ENCODE measurements at places on chromosomes 7 and 10.
A peak's percentile ranks its signal among the peaks of the same experiment; 100 is the strongest.

GRCh38 chr7:27262121-27262520 is 19.5 kb downstream of the EVX1 start:
- DNase-seq, result no peak

- DNase-seq, result no peak
Measured at GRCh38 chr7:113392841-113393540, 274.6 kb upstream of the SMIM30 start.

- DNase-seq, result no peak
Measured at GRCh38 chr10:122457934-122458333, 3.4 kb upstream of the HTRA1 start.

DNA sequence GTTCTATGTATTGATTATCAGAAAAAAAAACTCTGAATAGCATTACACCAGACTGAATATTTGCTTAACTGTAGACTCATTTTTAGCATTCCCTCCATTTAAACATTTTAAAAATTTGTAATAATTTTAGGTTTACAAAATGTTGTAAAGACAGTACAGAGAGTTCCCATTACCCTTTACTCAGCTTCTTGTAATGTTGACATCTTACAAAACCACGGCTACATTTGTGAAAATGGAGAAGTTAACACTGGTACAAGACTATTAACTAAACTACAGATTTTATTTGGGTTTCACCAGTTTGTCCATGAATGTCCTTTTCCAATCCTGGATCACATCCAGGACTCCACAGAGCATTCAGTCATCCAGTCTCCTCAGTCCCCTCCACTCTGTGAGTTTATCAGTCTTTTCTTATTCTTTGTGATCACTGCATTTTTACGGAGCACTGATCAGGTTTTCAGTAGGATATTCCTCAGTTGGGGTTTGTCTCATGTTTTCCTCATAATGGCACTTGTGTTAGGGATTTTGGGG is 130.0 kb upstream of the EEPD1 start:
- no peak for DNase-seq

- no peak for DNase-seq
Measured at GRCh38 chr7:158157460-158157859, 430.2 kb downstream of the PTPRN2 start.

DNA sequence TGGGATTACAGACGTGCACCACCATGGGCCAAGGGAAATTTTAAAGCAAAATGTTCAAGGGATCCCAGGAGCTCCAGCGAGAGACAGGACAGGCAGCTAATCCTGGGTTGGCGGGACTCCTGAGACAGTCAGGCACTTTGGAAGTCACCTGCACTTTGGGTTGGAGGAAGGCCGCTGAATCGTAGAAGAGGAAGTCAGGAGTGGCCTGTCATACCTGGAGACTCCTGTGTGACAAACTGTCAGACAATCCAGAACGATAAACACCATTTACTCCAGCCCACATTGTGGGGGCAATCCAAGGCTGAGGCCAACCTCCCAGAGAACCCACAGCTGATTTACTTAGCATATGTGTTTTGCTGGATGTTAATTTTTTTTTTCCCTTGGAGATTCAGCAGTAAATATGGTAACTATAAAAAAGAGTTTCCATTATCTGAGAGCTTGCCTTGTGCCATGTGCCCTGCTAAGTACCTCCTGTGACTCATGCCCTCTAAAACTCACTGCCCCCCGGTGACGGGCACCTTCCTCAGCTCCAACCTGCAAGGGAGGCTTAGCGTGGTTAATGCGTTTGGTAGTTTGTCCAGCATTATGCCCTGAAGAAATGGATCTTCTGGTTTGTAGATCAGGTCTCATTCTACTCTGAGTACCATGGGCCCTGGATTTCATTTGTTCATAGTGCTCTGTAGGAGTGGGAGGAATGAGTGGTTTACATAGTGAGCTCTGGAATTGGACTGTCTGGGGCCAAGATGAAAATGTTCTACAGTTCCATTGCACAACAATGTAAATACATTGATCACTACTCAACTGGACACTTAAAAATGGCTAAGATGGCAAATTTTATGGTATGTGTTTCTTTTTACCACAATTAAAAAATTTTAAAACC is 50.9 kb downstream of the ICA1 start:
- DNase-seq, result no peak

GRCh38 chr10:101141616-101142532 is 10.8 kb downstream of the TLX1 start:
- peak; percentile 78 for DNase-seq

GRCh38 chr7:135933509-135934188 is 43.5 kb downstream of the MTPN start:
- DNase-seq, result no peak

DNA sequence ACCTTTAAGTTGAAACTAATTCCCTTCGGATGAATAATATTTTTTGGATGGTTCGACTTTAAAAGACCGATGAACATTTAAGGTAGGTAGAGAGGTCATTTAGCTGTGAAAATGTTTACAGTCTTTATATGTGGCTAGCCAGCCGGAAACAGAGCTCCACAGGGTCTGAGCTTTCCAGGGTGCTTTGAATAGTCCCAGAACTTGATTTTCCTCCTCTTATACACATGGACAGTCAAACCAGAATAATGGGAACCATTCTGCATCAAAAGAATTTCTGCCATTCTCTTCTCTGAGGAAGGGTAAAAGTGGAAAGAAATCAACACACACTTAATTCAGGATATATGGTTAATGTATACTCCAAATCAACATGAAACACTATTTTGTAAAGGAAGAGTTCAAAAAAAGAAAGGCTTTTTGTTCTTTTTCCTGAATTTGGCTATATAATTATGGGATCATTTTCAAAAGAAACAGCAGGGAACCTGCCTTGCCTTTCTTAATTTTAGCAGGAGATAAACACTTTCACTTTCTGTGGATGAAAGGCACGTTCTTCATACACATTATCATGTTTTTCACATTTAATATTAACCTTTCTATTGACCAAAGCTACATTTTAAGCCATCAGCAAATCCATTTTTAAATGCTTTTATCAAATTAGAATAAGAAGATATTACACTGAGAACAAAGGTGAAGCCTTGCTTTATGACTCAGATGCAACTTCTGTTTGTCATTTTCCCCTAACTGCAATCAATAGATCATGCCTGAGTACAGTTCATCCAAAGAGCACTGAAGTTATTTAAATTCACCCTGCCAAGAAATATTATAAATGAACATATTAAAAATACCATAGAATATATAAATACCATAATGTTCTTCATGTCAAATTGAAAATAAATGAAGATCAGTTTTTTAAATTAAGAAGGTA is 307.3 kb downstream of the THSD7A start:
- DNase-seq, result no peak

- no peak for DNase-seq
Measured at GRCh38 chr7:9307131-9307530, 873.7 kb downstream of the NXPH1 start.

DNA sequence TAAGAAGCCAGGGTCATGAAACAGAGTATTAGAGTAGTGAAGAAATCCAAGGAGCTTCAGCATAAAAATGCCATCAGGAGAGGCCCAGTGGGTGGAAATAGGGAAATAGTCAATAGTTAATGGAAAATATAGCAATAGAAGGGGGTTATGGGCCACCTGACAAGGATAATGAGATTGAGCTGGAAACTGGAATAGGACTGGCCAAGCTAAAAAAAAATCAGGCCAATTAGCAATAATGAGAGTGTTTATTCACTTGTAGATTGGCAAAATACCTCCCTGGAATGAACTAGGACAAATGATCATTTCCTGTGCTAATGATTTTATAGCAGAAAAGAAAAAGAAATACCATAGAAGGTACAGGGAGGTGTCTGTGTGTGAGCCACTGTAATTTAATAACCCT is 97.9 kb downstream of the PLCE1 start:
- DNase-seq, result no peak

DNA sequence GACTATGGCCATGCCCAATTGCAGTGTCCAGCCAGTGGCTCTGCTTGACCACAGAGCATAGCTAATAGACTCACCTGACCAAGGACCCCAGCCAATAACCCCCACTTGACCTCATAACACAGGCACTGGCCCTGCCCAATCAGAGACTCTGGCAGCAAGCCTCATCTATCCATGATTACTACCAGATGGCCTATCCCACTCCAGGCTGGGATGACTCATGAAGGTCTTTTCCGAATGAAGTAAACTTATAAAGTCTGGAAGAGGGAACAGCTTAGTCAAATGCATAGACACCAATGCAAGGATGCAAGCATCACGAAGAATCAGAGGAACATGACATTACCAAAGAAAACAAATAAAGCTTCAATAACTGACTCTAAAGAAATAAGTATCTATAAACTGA is 141.4 kb downstream of the TMEM168 start:
- no peak for DNase-seq

DNA sequence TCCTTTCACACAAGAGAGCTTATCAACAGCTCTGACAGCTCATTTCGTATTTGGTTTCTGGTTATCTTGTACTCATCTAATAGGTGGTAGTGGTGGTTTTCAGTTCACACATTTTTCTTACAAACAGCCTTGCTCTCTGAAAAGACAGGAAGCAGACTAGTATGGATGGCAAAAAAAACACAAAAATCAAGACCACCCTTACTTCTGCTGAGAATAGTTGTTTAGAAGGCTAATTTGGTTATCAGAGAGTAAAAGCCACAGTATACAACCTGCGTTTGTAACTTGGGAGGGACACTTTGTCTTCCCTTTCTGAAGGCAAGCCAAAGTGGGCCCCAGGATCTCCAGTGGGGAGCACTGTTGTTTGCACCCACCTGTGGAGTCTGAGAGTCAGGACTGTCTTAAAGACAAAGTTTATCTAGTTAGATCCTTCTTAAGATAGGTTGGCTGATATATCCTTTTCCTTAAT is 68.0 kb downstream of the PIP4K2A start:
- DNase-seq, result peak; percentile 52

DNA sequence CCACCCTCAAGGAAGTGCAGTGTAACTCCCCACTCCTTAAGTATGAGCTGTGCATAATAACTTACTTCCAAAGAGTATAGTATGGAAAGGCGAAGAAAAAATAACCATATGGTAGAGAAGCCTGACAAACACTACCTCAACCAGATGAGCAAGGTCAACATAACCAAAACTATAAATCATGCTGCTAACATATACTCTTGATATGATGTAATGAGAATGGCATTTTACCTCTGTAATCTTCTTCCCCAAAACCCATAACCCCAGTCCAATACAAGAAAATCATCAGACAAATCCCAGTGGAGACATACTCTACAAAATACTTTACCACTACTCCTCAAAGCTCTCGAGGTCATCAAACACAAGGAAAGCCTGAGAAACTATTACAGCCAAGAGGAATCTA is 15.8 kb downstream of the OSBPL3 start:
- DNase-seq, result no peak

DNA sequence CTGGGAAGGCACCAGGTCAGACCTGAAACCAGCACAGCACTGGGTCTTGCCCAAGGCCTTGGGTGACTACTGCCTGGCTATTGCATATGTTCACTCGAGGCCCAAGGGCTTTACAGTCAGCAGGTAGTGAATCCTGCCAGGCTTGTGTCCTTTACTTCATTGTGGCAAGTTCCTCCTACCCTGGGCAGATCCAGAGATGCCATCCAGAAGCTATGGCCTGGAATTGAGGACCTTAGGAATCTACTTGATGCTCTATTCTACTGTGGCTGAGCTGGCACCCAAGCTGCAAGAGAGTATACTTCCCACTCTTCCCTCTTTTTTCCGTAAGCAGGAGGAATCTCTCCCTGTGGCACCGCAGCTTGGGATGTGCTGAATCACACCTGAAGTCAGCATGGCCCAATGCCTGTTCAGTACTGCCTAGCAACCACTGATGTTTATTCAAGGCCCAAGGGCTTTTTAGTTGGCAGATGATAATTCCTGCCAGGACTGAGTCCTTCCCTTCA is 246.7 kb upstream of the CTBP2 start:
- DNase-seq, result no peak

- DNase-seq, result no peak
Measured at GRCh38 chr7:135232087-135232486, 1.6 kb upstream of the STRA8 start.

DNA sequence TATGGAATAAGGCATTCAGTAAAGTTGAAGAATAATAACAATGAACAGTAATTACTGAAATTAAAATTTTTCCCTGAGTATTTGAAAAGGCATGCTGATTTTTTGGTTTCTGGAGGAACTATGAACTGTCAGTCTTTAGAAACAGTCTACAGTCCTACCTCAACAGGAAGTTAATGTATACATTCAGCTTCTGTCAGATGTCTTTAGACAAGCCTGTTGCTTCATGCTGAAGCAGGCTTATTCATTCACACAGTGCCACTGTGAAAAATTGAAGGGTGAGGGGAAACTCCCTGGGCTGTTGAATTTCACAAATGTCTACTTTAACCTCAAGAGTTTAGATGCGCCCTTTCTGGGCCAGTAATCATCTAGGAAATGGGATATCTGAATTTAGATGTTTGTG is 3.5 kb downstream of the NRF1 start:
- DNase-seq, result peak; percentile 39

- no peak for DNase-seq
Measured at GRCh38 chr7:25206765-25207164, 21.5 kb downstream of the NPVF start.

DNA sequence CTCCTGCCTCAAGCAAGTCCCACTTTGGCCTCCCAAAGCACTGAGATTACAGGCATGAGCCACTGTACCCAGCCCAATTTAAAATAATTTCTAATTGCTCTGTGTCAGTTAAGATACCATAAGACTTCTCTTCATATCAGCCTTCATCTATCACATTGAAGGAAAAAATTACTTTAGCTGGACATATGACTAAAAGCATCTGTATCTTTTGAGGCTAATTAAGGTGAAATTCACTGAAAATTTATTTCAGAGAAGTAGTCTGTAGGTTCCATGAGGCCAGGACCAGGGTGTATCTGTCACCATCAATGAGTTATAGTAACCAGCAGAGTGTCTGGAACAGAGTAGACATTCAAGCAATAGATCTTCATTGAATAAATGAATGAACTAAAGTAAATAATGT is 205.2 kb upstream of the PHYHIPL start:
- DNase-seq, result no peak

DNA sequence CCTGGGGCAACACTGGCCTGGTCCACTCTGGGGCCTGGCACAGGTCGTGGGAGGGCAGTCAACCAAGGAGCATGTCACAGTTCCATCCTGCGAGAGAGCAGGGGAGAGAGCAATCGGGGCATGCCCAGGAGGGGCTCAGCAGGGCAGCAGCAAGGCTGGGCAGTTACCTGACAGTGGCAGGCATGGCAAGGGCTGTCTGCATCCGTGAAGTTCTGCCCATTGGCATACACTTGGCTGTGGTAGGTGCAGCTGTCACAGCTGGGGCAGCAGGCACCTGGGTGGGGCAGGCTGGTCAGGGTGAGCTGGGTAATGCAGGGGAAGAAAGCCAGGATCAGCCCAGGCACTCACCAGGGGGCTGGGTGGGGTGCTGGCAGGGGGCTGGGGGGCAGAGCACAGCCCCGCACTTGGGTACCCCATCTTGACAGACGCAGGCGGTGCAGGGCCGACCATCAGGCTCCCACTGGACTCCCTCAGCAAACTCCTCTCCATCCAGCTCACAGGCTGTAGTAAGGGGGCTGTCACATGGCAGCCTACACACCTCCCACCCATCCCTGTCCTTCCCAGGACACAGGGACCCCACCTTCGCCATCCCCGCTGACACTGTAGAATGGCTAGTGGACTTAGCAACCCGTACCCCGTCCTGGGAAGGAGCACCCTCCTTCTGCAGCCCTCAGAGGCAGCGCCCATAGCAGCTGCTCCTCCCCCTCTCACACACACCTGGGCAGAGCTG is 17.8 kb downstream of the KCP start:
- no peak for DNase-seq
